Ammon's horn (tissue), 1 donor: ENCODE measurements at places on chromosomes 2 and 18.
A peak's percentile ranks its signal among the peaks of the same experiment; 100 is the strongest.

DNA sequence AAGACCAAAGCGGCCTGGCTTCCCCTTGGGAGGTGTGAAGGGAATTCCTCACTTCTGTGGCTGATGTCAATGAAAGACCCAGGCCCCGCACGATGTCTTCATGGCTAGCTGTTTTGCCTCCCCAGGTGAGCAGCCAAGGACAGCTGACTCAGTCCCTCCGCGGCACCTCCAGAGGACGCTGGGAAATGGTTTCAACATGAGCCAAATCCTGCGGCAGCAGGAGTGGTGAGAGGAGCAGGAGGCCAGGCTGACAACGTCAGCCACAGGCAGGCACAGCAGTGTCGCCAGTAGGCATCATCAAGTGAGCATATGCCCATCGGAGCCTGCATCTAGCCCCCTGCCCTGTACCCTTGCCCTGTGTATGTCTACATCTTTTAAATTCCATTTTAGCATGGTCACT, 156.4 kb upstream of the RAB6C start:
- DNase-seq, result no peak

- no peak for DNase-seq
These were observed 120.5 kb downstream of the AFF3 start for GRCh38 chr2:100021791-100022340.

DNA sequence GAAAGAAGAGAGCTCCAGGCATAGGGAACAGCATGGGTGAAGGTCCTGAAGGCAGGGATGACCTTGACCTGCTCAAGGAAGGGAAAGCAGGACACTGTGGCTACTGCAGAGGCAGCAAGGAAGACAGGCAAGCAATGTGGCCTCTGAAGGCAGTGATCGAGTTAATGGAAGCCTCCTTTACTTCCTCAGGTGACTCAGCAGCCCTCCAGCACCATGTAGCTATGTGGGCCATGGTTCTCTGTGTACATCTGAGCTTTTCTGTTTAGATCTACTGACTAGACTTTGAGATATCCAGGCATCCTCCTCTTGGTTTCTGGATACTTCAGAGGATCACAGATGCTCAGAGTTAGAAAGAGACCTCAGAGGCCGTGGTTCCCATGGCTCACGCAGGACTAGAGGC, 107.3 kb upstream of the PID1 start:
- no peak for DNase-seq

DNA sequence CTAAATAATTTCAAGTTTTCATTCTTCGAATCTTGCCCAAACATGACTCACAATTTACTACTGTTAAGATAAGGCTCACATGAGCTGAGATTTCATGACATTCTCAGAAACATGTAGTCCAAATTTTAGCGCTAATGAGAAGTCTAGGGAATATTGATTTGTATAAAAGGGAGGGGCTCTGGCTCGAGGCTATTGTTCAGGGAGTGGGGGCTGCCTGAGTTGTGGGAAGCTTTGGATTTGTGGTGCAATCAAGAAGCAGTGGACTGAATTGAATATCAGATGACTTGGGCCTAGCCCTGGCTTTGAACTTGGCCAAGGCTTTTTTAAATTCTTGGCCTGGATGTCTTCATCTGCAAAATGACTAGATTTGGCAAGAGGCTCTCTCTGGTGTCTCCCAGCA, 674.9 kb upstream of the FANCL start:
- DNase-seq, result no peak

- no peak for DNase-seq
These were observed 37.9 kb upstream of the RPL31 start for GRCh38 chr2:100964222-100964621.

DNA sequence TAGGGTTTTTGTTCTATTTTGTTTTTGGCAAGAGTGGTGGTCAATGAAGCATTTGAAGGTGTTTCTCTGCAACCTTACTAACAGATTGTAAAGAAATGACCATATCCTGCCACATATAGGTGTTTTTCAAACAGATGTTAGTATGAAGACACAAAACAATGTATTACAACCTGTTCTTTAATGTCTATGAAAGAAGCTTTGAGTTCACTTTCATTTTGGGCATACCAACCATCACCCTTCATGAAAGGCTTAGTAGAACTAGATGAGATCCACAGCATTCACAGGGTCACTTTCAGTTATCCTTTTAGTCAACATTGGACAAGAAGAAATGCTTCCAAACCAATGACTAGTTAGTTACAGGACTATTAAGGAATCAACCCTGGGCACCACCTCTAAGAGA, 95.1 kb downstream of the EHBP1 start:
- DNase-seq, result no peak

DNA sequence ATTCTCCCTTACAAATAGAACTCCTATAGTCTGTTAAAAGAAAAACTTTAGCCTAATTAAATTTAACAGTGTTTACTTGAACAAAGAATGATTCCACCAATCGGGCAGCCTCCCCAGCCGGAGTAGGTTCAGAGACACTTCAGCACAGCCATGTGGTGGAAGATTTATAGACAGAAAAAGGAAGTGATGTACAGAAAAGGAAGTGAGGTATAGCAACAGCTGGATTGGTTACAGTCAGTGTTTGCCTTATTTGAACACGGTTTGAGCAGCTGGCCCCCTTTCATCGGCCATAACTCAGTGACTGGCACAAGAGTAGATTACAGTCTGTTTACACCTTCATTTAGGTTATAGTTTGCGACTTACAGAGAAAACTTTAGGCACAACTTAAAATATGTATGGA, 2.1 kb upstream of the SKA1 start:
- no peak for DNase-seq

GRCh38 chr2:98482362-98482761, 37.7 kb downstream of the INPP4A start:
- no peak for DNase-seq

- no peak for DNase-seq
These were observed 23.1 kb upstream of the FAHD2A start for GRCh38 chr2:95379371-95379831.

GRCh38 chr2:127342101-127342500, 45.7 kb downstream of the MAP3K2 start:
- no peak for DNase-seq

- DNase-seq, result no peak
These were observed 565.7 kb downstream of the SLC4A3 start for GRCh38 chr2:220192994-220193753.

DNA sequence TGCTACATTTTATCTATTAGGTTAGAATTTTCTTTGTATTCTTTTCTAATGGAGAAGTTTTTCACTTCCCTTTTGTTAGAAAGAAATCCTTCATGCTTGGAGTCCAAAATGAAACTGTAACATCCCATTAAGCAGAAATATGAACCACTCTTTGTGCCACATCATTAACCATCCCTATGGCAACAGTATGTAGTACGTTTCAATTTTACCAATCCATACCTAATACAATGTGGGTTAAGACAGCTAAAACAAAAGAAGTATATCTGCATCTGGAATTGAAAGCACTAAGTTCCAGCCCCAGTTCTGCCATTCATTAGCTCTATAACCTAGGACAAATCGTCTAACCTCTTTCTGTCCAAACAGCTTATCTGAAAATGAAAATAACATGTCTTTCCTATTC, 409.2 kb upstream of the SPHKAP start:
- no peak for DNase-seq

GRCh38 chr2:61763605-61764034, 90.2 kb downstream of the FAM161A start:
- peak; percentile 86 for DNase-seq

GRCh38 chr2:112615051-112615450, 30.6 kb downstream of the CHCHD5 start:
- no peak for DNase-seq

DNA sequence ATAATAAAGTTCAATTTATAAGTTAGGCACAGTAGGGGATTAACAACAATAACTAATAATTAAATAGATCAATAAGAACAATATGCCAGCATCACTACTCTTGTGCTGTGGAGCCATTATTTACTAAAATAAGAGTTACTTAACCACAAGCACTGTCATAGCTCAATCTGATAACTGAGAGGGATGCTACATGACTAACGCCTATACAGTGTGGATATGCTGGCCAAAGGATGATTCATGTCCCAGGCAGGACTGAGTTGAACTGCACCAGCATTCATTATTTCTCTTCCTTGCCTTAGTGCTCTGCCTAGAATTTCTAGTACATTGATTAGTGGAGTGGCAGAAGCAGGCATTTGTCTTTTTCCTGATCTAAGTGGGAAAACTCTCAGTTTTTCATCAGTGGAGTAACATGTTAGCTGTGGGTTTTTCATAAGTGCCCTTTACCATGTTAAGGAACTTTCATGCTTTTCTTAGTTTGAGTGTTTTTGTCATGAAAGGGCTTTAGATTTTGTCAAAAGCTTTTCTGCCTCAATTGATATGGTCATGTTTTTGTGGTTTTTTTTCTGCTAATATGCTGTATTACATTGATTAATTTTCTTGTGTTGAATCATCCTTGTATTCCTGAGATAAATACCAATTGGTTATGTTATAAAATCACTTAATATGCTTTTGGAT, 21.7 kb downstream of the KIAA1328 start:
- peak; percentile 35 for DNase-seq

GRCh38 chr2:9668687-9669345, 38.0 kb upstream of the YWHAQ start:
- DNase-seq, result no peak

GRCh38 chr2:168182550-168183249, 64.7 kb downstream of the STK39 start:
- DNase-seq, result no peak

DNA sequence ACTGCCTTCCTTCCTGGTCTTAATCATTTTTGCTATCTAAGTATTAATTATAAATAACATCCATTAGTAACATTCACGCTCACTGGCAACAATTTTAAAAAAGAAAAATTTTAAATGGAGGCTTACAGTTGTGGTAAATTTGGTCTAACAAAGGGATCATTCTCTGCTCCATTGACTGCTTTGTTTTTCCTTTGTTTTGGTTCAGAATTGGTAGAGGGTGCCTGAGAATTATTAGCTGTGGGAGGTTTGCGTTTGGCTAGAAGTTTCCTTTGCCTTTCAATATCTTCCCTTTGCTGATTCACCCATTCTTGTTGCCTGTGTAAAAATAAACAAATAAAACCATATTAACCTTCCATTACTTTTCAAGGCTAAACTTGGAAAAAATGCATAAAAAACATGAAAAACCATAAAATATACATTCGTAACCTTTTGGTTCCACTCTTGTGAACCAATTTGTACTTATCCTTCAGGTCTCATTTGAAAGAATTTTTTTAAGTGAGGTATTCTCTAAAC, 114.6 kb downstream of the TLK1 start:
- no peak for DNase-seq

GRCh38 chr2:231680285-231680991, 27.9 kb upstream of the PTMA start:
- no peak for DNase-seq

GRCh38 chr2:238128061-238128440, 10.4 kb upstream of the KLHL30 start:
- DNase-seq, result no peak

- no peak for DNase-seq
These were observed 162.1 kb downstream of the CD8B2 start for GRCh38 chr2:106649306-106649705.

DNA sequence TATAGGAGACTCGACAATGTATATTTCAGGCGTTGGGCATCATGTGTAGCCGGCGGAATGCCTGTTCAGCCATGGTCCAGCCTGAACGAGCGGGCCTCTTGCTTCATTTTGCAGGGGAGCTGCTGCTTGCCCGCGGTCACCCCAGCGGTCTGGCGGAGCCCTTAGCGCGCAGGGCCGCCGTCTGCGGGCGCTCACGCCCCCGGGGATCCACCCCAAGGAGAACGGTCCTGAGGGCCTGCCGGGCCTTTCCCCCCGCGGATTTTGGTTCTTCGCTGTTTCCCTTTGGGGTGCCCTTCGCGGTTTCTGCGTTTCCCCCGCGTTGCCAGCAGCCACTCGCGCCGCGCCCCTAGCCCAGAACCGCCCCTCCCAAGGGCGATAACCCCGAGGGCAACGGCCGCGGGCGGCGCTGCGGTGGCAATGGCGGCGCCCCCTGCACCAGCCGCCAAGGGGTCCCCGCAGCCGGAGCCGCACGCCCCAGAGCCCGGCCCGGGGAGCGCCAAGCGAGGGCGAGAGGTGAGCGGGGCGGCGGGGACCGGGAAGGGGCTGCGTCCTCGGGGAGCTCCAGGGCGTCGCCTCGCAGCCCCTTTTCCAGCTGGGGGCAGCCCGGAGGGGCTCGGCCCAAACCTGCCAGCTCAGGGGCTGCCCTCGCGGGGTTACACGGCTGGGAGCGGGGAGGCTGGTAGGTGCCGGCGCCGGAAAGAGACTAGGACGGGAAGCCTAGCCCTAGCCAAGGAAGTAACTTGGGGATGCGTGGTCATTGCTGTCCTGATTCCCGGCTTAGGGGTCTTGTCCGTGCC, at the start of gene MFSD2B:
MFSD2B (plus strand) TSS at position 406 of the 797 bp plus-strand sequence; CDS start at position 418, 12 bp downstream.
- DNase-seq, result no peak

DNA sequence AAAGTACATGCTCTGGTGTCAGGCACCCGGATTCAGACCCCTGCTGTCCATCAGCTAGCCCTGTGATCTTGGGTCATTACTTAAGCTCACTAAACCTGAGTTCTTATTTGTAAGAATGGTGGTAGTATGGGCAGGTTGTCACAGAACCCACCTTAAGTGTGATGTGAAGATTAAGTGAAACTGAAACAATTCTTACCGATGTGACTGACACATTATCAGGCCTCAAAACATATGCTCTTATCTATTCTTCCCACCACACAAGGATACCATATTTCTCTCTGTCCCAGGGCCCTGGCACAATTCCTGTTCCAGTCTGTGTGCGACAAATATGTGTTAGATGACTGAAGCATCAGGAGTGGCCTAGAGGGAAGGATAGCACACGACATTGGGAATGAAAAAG, 11.0 kb upstream of the CDC42EP3 start:
- DNase-seq, result no peak

GRCh38 chr2:7417845-7418742, 500.9 kb downstream of the RNF144A start:
- DNase-seq, result no peak

DNA sequence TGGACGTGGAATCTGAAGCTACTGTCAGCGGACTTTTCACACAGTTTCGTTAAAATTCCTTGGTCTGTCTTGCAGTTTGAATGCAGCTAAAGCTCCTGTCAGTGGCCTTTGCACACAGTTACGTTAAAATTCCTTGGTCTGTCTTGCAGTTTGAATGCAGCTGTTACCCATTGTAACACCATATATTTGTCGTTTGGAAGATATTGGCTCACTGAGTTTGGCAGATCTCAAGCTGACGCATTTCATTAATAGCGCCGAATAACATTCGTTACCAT, 1.0 kb downstream of the LIMS1 start:
- DNase-seq, result peak; percentile 22
